ENCODE measurements at places on chromosomes 13 and 19.

GRCh38 chr19:4951656-4952055, 17.3 kb upstream of the KDM4B start:
- no peak for DNase-seq

DNA sequence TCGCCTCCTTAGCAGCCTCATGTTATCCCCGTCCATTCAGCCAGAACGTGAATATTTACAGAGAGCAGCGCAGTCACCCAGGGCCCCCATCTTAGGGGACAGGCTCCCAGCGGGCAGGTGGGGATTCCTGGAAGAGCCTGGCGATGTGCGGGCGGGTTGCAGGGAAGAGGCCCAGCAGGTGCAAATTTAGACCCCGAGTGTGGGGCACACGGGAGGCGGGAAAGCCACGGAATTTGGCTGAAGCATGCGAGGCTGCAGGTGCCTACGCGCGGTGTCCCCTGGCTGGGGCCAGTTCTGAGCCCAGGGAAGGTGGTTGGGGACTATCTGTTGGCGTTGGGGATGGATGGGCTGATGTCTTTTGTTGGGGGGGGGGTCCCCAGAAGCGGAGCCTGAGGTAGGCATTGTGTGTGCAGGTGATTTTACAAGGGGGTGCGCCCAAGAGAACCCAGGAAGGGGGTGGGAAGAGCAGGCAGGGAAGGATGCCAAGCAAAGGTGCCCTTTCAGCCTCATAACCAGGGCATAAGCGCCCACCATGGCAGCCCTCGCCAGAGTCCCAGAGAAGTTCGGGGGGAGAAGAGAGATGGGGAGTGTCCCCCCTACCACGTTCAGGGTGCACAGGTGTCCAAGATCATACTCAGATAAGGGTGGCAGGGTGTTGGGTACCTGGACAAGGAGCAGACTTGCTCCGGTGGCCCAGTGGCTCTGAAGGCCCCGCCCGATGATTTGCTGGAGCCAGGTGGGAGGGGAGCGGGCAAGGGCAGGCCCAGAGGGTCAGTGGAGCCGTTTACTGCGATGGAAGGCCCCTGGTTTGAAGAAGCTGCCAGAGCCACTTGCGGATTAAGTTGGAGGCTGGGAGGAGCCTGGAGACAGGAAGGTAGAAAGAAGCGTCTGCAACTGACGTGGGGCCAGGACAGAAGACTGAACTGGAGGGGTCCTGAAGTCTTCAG, 1.2 kb downstream of the TPGS1 start:
- no peak for DNase-seq

- no peak for DNase-seq
Observed at GRCh38 chr13:113965383-113965874, 8.4 kb downstream of the C13orf46 start.

GRCh38 chr19:45798995-45799517, 6.4 kb upstream of the DMWD start:
- no peak for DNase-seq

- DNase-seq, result no peak
Observed at GRCh38 chr13:32734511-32734910, 148.3 kb downstream of the PDS5B start.

- DNase-seq, result no peak
Observed at GRCh38 chr19:33193865-33194362, at the start of gene LRP3. Gene LRP3 (plus strand): TSS chr19:33194330. CDS start chr19:33194786, 456 bp downstream.

DNA sequence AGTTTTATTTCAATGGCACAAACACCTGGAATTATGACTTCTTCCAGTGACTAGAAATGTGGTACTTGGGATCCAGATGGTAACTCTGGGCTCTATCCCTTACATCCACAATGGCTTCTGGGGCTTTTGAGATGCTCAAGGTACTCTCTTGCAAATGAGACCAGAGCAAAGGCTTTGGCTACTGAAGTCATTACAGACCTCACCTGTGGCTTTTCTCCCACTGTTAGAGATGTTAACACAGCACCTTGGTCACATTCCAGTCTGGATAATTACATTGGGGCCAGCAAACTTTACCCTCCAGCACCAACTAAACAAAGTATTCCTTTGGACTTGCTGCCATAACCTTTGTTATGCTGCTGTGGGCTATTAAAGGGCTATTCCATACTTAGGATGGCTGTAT, 6.1 kb downstream of the ENOX1 start:
- no peak for DNase-seq

GRCh38 chr19:4911314-4911713, 2.0 kb downstream of the UHRF1 start:
- DNase-seq, result no peak

DNA sequence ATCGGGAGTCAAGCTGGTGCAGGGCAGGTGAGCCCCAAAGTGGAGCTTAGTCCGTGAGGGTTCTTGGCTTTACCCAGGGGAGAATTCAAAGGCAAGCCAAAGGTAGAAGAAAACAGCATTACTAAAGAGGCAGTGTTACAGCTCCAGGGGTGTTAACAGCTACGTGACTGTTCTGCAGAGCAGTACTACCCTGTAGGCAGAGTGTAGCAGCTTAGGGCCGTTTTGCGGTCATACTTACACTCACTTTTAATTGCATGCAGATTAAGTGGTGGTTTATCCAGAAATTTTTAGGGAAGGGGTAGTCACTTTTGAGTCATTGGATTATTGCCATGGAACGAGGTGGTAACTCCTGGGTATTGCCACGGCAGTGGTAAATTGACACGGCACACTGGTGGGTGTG, 482.2 kb downstream of the SLITRK5 start:
- no peak for DNase-seq

- no peak for DNase-seq
Observed at GRCh38 chr13:79710376-79710775, 229.4 kb downstream of the NDFIP2 start.

DNA sequence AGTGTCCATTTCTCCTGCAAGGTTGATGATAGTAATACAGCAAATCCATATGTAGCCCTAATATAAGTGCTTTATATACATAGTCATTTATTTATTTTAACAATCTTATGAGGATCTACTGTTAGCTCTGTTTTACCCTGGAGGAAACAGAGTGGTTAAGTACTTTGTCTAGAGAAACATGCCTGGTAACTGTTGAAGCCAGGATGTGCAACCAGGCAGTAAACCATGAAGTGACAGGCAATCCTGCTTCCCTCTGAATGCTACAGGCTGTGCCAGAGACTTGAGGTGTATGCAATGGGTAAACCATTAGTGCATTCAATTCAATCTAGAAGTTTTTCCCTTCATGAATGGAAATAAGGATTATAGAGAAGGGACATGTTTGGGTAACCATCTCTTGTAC, 911.0 kb downstream of the PCDH17 start:
- DNase-seq, result no peak

- DNase-seq, result no peak
Observed at GRCh38 chr13:113918981-113919701, 54.7 kb downstream of the C13orf46 start.

- peak; percentile 78 for DNase-seq
Observed at GRCh38 chr13:79723519-79724024, 242.6 kb downstream of the NDFIP2 start.

GRCh38 chr13:39557285-39557955, 45.6 kb downstream of the LHFPL6 start:
- DNase-seq, result no peak

DNA sequence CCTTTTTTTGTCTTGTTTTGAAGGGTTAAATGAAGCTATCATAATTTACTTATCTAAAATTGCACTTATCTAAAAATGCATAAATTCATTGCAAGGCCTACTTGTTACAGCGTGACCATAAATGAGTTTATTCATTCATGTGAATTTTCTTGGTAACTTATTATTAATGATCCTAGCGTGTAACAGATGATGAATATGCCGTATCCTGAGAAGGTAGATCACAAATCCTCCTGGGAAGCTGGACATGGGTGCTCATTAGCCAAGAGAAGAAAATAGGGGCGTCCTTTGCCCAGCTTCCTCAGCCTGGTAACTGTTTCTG, 21.3 kb downstream of the TNFSF11 start:
- no peak for DNase-seq

DNA sequence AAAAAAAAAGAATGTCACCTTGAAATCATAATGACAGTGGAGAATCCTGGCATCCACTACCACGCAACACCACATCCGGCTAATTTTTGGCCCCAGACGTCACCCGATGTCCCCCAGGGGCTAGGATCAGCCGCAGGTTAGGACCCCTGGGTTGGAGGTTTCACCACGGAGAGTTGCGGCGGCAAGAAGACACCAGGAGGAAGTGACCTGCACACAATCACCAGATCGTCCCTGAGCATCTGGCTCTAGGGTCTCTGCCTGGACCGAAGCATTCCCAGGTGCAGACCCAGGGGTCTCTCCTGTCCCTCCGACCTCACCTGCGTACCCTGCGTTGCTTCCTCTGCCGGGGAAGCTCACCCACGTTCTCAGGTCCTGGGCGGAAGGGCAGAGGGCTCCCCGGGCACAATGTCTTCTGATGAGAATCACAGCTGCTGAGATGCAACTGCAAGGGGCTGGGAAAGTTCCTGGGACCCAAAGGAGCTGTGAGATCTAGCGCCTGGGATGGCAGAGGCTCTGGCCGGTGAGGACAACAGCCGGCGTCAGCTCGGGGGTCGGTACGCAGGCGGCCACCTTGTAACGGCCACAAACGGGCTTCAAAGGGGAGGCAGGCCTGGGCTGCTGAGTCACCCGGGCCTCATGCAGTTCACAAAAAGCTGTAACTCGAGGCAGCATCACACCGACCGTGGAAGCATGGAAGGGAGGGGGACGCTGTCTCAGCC, 111.2 kb downstream of the GADD45B start:
- no peak for DNase-seq

DNA sequence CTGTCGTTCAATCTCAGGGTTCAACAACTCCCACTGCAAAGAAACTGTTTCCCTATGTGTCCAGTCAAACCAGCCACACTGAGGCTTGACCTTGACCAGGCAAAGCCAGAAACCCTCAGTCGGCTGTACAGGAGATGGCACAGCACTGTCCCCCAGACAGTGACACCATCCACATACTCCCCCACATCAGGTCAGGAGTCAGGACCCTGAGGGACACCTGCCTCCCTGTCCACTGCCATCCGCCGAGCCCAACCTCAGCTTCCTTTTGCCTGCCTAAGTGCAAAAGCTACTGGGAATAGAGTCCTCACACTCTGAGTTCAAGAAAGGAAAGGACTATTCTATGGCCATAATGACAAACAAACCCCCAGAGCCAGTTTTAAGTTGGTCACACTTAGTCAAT, 66.8 kb downstream of the ATP7B start:
- no peak for DNase-seq

- DNase-seq, result no peak
Observed at GRCh38 chr19:34731019-34731829, 2.8 kb upstream of the ZNF181 start.

DNA sequence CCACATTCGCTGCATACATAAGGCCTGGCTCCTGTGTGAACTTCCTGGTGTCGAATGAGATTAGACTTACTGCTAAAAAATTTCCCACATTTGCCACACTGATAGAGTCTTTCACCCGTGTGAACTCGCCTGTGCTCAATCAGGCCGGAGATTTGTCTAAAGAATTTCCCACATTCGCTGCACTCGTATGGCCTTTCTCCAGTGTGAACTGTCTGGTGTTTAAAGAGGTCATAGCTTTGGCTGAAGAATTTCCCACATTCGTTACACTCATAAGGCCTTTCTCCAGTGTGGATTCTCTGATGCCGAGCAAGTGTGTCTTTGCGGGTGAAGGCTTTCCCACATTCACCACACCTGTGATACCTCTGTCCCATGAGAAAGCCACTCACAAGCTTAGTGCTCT, 6.5 kb downstream of the ZNF671 start:
- DNase-seq, result no peak

DNA sequence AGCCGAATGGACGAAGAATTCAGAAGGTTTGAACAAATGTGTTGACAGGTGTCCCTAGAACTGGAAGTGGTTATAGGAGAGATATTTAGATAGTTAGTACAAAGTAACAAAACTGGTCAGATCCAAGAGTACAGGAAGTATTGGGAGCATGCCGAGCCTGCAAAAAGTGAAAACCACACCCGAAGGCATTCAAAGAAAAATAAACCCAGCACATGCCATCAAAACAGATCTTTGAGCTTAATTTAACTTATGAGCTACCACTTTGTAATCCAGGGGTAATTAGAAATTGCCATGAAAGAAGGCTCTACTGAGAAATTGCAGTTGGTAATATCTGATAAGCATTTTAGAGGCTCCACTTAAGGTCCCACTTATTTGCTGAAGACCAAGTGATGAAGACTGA, 214.2 kb downstream of the DNAJC15 start:
- DNase-seq, result no peak

DNA sequence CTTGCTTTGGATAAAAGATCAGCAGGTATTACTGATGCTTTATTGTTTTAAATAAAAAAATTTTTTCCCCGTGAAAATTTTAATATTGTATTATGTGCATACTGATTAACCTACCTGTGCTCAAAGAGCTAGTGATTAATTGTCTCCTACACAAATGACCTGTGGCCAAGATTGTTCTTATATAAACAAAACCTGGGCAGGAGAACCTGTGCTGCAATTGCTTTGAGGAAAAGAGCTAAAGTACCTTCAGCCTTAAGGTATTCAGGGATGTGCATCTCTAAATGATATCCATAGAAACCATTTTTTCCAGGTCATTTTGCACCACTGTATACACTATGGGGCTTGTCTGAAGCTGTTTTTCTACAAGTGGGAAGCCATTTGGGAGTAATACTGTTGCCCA, 1.2 kb downstream of the FRY start:
- DNase-seq, result no peak

DNA sequence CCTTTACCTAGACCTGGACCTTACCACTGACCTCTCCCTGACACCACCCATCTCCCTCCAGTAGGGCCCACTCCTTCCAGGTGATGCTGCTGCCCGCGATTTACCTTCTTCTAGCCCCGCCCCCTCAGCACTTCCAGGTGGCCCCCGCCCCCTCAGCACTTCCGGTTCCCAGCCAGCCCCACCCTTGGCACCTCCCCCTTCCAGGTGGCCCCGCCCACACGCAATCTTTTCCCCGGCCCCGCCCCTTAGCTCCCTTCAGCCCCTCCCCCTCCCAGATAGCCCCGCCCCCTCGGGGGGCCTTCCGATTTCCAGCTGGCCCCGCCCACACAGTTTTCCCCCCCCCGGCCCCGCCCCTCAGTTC, 586 bp downstream of the LIG1 start:
- no peak for DNase-seq

- DNase-seq, result peak; percentile 17
Observed at GRCh38 chr13:70568571-70568970, 460.3 kb upstream of the KLHL1 start.

DNA sequence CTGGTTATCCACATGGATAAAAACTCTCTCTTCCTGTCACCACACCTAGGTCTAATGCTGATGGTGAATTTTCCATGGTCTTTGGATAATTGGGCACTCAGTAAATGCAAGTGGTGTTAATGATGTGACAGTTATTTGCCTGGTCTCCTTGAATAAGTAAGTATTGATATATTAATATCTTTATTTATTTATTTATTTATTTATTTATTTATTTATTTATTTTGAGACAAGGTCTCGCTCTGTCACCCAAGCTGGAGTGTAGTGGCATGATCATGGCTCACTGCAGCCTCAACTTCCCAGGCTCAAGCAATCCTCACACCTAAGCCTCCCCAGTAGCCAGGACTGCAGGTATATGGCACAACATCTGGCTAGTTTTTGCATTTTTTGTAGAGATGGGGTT, 46.3 kb upstream of the ITM2B start:
- DNase-seq, result no peak

DNA sequence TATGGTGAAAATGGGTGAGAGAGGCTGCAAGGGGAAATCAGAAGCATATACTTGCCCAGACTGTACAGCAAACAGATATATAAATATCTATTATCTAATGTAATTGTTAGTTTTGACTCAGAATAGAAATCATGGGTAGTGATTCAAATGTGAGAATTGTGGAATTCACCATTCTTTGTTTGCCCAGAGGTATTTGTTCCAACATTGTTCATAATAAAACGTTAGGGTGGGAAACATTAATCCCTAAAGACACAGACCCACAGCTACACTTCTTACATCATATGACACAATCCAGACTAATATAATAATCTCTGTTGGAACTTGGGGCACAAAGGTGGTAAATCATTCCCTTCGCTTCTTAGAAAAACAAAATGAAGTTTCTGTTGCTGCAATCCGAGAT, 646.5 kb upstream of the SLITRK6 start:
- no peak for DNase-seq
